ENCODE measurements at places on chromosomes 6 and 20.

DNA sequence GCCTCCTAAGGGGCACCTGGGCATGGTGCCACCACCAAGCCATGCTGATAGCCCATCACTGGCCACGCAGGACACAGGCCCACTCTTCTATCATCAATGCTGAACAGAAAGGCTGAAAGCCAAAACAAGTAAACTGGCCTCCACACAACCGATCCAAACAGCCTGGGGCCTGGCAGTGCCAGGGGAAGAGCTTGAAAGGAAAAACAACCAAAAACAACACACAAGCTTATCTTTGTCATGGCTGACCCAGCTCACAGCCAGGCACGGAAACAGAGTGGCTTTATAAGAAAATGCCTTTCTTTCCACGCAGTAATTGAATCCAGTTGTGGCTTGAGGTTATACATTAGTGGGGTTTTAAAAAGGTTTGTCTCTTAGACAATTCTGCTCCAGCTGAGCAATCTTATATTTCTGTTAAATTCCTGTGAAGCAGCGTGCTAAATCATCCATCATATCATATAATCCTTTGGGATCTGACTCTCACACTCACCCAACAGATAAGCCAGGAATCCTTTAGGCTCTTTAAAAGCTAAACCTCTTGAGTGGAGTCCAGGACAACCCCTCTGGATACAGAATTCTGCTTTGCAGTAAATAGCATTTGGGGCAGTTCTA, 65.4 kb upstream of the SLC22A16 start:
- DNase-seq = no peak

- DNase-seq = no peak
These were observed at the start of gene NKX2-4 for GRCh38 chr20:21397341-21398108. TSS of gene NKX2-4 (minus strand) at chr20:21397526. CDS start at chr20:21397399, 127 bp downstream.

- no peak for DNase-seq
These were observed 166.2 kb downstream of the TRIM27 start for GRCh38 chr6:28757429-28758045.

DNA sequence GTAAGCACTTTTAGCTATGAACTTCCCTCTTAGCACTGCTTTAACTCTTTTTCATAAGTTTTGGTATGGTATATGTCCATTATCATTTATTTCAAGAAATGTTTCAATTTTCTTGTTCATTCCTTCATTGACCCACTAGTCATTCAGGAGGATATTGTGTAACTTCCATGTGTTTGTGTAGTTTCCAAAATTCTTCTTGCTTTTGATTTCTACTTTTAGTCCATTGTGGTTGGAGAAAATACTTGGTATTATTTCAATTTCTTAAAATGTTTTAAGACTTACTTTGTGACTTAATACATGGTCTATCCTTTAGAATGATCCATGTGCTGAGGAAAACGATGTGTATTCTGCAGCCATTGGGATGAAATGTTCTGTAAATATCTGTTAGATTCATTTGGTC, 176.5 kb downstream of the CENPW start:
- DNase-seq = no peak

GRCh38 chr6:137870744-137871247, 3.7 kb downstream of the TNFAIP3 start:
- DNase-seq = peak; percentile 36

GRCh38 chr6:147222160-147222838, 18.1 kb downstream of the STXBP5 start:
- DNase-seq = no peak

DNA sequence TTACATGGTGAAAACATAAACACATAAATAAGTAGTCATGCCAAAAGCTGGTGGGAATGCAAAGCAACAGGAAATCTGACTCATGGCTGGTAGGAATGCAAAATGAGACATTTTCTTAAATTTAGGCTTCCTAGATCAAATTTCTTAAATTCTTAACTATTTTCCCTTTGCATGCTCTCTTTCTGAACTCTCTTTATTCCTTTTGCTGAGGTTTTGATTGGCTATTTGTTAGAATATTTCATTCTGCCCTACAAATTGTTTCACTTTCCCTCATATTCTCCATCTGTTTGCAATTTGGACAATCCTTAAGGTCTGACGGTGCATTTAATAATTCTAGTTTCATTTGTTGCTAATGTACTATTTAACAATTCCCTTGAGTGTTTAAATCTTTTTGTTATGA, 437.5 kb upstream of the RGS17 start:
- no peak for DNase-seq

- DNase-seq = peak; percentile 12
These were observed 10.6 kb downstream of the CTCFL start for GRCh38 chr20:57514273-57514751.

GRCh38 chr6:106128981-106129781, 43.0 kb downstream of the PRDM1 start:
- DNase-seq = no peak

GRCh38 chr6:33763483-33763882, 16.8 kb upstream of the IP6K3 start:
- DNase-seq = no peak

DNA sequence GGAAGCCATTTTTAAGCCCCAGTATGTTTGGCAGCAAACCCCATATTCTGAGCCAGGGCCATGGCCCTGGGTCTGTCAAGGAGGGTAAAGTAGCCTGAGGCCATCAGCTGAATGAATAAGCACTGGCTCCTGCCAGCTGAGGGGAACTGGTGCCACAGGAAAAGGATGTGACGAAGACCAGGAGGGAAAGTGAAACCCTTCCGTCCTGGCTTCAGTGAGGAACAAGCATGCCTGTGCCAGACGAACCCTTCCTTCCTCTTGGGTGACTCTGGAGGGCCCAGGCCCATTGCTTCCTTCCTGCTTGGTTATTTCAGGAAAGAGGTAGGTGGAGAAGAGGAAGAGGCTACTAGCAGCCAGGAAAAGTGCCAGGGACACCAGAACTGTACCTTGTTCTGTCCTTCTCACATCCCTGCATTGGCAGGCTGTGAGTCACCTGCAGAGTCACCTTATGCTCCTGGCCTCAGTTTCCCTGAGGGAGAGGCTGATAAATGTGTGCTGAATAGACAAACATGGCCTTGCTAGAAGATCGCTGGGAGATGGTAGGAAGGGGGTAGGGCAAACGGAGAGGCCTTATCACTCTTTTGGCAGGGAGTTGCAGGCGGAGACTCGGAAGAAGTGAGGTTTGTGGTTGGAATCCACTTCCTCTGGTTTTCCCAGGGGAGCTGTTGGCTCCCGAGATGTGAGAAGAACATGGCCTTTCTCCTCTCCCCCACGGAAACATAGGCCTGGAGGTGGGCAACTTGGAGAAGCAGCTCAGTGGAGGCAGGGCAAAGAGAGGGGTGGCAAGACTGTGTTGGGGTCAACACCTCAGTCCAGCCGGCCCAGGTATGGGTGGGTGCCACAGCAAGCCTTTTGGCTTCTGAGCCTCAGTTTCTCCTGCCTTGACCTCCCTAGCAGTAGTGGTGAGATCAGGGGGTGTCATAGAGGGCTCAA, 37.4 kb downstream of the COX4I2 start:
- DNase-seq = peak; percentile 74

GRCh38 chr20:57245997-57246396, 20.4 kb downstream of the BMP7 start:
- no peak for DNase-seq

GRCh38 chr6:80454197-80454596, 347.7 kb downstream of the BCKDHB start:
- DNase-seq = no peak

DNA sequence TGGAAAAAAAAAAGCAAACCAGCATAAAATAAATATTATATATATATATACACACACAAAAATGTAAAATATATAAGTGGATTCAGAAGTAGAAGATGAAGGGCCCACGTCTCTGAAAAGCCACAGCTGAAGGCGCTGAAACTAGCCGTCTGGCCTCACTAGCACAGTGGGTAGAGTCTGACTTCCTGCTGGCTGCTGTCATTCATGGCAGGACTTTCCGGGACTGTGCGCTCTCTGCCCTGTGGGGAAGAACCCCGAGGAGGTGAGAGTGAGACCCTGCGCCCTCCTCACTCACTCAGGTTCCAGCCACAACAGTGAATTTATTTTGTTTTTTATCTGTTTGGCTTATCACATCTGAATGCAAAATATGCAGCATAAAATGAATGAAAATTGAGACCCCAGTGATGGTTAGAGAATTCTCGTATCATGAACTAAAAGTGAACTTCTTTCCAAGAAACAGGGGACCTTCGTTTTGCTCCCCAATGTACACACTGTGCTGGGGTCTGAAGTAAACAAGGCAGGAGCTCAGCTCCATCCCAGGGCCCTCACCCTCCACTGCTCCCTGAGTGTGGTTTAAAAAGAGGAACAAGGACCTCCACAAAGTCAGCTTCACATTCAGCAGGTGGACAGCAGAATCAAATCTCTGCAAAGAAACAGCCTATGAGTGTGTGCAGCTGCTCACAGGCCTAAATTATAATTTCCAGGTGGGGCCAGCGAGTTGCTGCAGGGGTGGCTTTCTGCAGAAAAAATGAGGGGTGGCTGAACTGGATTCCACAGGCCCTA, 1.3 kb upstream of the RAMACL start:
- no peak for DNase-seq

DNA sequence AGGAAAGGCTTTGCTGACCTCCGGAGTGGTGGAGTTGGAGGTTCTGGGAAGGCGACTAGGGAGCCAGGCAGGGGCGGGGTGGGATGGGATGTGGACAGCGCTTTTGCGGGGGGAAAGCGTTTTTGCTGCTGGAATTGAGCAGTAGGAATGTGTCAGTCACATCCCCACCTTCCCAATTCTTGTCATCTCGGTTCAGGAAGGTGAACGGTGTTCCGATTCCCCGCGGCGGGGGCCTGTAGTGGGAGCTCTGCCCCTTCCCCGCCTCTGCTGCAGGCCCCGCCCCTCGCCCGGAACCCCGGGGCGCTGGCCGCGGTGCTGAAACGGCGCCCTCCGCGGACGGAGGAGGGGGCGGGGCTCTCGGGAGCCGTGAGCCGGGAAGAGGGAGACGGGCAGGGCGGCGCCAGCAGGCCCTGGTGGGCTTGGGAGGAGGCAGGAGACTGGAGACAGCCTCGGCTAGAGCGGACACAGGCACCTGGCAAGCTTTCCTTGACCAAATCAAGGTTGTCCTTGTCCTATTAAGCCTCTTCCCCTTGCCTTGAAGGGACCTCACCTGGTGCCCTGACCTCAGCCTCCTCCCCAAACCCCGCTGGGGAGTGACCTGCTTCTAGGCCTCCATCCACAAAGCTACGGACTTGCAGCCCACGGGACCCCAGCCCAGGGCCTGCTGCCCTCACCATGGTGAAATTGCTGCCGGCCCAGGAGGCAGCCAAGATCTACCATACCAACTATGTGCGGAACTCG, at the start of gene LHFPL5:
Gene LHFPL5, plus strand, starts transcription at position 357 of the 741 bp plus-strand sequence. Its CDS starts 319 bp downstream, at position 676.
- DNase-seq = peak; percentile 19

DNA sequence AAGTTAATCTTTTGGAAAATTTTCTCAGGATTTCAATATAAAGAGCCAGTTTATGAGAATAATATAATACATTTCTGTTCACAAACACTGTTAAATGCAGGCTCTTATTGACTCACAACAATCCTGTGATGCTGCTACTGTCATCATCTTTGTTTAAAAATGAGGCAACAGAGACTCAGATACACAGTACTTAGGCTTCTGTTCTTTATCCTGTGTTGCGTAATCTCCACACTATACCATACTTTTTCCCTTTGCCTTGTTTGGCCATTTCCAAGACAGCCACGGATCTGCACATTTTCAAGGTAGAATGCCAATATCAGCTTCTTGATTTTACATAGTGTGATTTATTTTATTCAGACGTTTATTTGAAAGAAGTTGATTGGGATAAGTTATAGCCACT, 699.0 kb upstream of the CITED2 start:
- DNase-seq = no peak

DNA sequence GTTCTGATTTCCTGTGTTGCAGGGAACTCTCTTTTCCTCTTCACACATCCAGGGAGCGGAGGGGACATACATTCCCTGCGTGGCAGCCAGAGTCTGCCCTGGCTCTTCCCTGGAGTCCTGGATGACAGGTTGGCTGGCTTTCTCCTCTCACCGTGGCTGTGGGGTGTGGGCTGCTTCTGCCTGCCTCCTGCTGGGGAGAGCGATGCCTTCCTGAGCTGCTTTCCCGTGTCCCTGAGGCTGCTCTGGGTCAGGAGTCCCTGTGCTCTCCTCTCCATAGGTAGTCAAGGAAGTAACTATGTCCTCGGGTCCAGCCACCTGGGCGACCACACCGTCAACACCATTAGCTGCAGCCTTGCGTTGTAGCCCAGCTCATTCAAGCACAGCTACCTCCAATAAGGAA, 451.7 kb downstream of the QKI start:
- no peak for DNase-seq

DNA sequence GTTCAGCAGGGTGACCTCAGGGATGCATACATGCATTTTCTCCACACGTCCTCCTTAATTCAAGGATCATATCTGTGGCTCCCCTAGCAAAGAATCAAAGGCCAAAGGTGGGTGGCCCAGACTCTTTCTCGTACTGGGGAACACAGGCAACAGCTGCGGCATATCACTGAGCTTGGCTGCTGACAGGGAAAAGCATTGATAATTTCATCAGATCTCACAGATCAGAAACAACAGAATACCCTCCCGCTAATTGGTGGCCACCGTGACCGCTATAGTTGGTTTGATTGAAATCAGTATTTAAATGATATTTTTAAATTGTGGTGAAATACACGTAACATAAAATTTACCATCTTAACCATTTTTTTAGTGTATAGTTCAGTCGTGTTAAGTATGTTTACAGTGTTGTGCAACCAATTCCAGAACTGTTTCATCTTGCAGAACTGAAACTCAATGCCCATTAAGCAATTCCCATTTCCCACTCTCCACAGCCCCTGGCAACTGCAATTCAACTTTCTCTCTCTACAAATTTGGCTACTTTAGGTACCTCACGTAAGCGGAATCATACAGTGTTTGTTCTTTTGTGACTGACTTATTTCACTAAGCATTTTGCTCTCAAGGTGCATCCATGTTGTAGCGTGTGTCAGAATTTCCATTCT, 74.7 kb upstream of the TMEM170B start:
- no peak for DNase-seq

DNA sequence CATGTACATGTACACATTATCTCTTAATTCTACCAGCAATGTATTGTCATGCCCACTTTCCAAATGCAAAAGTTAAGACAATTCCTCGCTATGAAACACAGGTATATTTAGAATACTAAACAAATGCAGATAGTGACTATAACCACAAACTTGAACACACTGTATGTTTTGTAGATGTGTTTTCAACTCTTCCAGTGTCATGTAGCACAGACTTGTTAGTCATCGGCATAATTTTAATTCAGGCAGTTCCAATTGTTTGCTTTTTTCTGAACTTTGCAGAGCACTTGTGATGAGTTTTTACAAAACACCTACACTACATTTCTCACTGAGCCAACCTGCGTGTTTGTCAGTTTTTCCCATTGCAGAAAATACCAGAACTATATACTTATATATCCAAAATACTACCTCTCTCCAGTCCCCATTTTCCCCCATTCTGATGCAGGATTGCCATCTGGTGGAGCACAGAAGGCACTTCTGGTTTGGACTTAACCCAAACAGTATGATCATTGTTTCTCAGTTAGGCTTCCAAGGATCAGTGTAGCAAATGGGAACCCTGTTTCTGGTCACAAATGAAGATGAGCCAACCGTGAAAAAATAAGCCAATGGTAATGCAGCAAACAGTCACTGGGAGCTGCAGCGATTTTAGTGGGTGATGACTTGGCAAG, 143.4 kb downstream of the ADGRB3 start:
- no peak for DNase-seq

GRCh38 chr6:167711211-167711610, 115.5 kb upstream of the AFDN start:
- DNase-seq = no peak
